HT-29 (cell line): ENCODE measurements at places on chromosomes 2 and 18. TPM values are rescaled to one million over a fixed set of nuclear protein-coding genes. Genes with fewer than 3 reads are reported as not detected.

Gene ITGB6
- 14.3 and 14.8 TPM in 2 replicates for total RNA-seq

- no peak for DNase-seq
Measured at GRCh38 chr18:45111502-45111848, 430.8 kb downstream of the SETBP1 start.

DNA sequence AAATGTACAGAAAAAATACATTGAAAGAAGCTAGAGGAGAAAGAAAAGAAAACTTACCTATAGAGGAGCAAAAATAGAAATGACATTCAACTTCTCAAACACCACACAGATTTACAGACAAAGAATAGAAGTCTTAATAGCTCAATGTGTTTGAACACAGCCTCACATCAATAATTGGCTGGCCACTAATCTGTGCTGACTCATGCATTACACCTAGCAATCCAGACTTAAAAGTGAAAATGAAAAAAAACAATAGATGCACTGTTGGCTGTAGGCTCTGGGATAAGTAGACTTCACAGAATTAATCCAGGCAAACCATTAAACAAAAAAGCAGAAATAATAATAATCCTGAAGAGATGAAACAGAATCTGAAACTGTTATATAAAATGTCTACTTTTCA, 961.3 kb upstream of the CELF4 start:
- no peak for DNase-seq

GRCh38 chr2:121095257-121096080, 189.5 kb downstream of the TFCP2L1 start:
- DNase-seq = peak; percentile 54

DNA sequence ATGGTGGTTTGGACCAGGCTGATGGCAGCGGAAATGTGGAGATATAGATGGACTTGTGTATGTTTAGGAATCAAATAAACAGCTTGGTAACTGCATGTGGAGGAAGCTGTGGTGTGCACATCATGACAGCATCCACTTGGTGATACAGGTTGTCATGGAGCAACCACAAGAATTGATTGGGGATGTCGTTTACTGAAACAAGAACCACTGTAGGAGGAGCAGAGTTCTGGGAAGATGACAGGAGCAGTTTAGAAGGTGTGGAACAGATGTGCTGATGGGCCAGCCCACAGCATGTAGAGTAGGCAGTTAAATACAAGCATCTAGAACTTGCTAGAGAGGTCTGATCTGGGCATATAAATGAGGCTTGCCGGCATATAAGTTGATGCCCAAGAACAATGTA, 152.4 kb upstream of the SERPINE2 start:
- no peak for DNase-seq

Gene SPATS2L
- total RNA-seq = 60.5 and 64.0 TPM in 2 replicates

DNA sequence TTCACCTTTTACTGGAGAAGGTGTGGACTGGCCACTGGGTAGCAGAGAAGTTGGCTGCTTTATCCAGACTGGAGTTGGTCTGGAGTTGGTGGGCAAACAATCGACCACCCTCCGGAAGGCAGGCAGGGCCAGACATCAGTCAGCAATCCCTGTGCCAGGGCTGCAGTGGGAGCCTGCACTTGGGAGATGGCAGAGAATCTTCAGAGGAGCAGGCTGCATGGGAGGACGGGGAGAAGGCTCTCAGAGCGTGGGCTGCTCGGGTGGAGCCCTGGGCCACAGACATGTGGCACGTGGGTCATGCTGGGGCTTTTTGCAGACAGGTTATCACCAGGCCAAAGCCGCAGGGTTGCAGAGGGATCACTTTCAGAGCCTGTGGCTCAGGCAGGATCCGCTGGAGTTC, 29.6 kb downstream of the SLC9A4 start:
- no peak for DNase-seq

Gene GULP1
- 7.8 and 9.2 TPM in 2 replicates for total RNA-seq

DNA sequence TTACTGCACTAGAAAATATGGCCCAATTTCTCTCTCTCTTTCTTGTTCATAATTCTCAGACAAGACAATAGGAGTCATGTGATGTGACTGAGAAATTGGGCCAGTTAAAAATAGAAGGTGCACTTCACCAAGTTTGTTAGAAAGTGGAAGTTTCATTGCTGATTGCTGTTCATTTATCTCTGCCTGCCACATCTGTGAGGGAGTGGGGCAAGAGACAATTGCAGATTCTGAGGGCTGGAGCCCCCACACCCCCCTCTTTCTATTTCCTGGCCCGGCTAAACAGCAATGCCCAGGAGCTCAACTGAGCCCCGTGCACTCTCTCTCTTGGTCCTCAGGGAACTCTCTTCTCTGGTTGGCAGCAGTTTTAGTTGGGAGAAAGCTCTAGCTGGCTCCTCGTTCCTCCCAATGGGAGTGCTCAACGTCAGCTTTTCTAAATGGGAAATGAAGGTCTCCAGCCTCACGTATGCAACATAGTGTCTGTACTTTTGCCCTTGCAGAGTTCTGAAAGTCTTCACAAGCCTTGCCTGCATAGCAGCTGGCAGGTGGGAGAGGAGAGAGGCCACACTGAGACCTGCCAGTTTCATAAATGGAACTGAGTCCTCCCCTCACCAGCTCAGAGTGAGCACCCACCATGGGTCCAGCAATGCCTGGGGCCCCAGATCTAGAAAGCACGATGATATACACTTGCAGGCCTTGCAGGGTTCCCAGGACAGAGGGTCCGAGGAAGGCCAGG, 115.7 kb downstream of the MYCN start:
- DNase-seq = no peak

Gene CDH7
- 0.18 and 0.31 TPM in 2 replicates for total RNA-seq

Gene SERPINB4
- total RNA-seq = not detected in 2 replicates
